ENCODE measurements at places on chromosomes 12 and 14.

DNA sequence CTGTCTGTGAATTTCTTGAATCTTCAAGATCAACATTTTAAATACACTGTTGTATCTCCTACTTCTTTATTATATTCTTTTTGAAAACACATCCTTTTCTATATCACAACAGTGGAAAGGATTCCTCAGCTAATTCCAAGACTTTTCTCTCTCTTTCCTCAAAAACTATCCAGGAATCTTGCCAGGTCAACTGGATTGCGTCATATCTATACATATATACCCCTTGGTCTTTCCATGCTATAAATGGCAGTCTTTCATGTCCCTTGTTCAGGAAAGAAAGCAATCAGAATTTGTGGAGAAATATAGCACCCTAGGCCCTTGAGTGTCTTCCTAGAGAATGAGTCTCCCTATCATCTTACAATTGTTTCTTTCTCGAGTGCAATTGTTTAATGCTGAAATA is 149.0 kb downstream of the KCNA5 start:
- DNase-seq, result no peak

- no peak for DNase-seq
Measured at GRCh38 chr14:103680491-103681231, 34.6 kb downstream of the XRCC3 start.

DNA sequence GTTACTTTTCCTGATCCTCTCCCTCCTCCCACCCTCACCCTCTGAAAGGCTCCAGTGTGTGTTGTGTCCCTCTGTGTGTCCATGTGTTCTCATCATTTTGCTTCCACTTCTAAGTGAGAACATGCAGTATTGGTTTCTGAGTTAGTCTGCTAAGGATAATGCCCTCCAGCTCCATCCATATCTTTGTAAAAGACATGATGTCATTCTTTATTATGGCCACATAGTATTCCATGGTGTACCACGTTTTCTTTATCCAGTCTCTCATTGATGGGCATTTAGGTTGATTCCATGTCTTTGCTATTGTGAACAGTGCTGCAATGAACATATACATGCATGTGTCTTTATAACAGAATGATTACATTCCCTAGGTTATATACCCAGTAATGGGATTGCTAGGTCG is 51.9 kb upstream of the BBS10 start:
- DNase-seq, result no peak

DNA sequence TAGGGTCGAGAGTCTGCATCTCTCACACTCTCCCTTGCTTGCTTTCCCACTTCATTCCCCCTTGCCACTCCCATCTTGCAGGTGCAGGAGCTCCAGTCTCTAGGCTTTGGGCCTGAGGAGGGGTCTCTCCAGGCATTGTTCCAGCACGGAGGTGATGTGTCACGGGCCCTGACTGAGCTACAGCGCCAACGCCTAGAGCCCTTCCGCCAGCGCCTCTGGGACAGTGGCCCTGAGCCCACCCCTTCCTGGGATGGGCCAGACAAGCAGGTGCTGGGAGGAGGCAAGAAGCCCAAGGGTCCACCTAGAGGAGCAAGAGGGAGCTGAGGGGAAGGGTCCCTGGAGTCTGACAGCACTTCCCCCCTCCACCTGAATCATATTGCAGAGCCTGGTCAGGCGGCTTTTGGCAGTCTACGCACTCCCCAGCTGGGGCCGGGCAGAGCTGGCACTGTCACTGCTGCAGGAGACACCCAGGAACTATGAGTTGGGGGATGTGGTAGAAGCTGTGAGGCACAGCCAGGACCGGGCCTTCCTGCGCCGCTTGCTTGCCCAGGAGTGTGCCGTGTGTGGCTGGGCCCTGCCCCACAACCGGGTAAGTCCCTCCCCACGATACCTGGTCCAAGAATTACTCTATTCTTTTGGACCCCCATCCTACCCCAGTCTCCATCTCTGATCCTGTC is 4.2 kb downstream of the RNF31 start:
- DNase-seq, result no peak

DNA sequence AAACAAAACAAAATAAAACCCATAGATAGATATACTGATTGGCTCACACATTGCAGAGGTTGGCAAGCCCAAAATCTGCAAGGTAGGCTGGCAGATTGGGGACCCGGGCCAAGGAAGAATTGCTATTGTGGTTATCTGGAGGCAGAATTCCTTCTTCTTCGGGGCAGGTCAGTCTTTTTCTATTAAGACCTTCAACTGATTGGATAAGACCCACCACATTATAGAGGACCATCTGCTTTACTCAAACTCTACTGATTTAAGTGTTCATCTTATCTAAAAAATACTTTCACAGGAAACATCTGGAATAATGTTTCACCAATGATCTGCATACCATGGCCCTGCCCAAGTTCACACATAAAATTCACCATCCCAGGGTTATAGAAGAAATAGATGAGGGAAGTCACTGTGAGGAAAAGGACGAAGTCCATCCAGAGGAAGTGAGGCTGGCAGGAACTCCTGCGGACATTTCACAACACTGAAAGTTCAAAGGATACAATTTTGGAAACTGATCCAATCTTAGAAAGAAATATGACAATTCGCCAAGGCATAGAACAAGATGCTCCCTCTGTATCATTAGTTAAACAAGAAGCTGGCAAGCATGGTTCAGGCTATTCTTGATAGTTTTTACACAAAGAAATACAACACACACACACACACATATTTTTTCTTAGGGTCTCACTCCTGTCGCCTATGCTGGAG is 127.6 kb upstream of the MED13L start:
- DNase-seq, result peak; percentile 64

DNA sequence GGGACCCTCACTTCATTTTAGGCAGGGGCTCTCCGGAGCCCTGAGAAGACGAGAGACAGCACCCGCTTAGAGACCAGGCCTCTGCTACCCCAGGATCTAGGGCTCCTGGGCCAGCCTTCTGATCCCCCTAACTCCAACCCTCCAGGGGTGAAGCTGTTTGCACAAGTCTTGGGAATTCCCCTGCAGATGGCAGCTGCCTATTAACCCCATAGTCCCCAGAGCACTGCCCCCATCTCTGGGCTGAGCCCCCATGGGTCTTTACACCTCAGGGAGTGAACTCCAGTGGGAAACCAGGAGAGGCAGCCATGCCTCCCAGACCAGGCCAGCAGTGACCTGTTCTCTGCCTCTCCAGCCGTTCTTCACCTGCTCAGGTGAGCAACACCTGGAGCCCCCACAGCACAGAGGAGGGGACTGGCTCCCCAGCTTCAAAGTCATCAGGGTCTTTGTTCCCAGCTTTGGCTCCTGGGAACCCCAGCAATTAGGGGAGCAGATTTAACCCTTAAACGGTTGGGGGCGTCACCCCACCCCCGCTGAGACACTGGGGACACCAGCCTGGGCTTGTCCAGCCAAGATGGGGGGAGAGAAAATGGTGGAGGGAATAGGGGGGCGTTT is 2.3 kb downstream of the WNT10B start:
- no peak for DNase-seq

- DNase-seq, result no peak
Measured at GRCh38 chr14:45038256-45038655, 45.7 kb upstream of the PRPF39 start.

GRCh38 chr14:87170179-87170578 is 822.8 kb downstream of the GALC start:
- no peak for DNase-seq

DNA sequence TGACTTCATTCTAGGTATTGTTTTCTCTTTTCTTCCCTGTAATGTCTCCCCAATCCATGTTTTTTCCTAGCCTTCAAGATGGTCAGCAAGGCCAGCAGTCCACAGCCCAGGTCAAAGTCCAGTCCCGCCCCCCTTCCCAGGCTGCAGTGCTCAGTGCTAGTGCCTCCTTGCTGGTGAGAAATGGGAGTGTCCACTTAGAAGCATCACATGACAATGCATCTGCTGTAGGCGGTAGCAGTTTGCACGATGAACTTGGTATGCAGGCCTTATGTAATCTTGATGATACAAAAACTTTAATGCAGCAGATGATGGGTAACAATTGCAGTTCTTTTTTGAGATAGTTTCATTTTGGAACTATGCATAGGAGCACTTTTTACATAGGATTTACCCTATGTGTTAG is 88.4 kb downstream of the PCNX1 start:
- no peak for DNase-seq

DNA sequence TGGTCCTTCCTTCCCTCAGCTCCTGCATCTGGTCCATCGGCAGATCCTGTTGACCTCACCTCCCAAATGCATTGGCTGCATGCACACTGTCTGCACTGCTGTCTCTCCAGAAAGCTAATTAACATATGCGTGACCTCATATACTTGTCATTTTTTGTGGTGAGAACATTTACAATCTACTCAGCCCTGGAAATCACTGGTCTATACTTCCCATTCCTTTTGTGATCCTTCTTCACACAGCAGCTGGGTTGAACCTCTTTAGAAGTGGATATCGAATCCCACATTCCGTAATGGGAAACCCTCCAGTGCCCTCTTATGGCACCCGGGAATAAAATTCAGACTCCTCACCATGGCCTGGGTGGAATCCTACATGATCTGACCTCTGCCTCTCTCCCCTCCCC is 45.0 kb downstream of the SMOC1 start:
- no peak for DNase-seq

DNA sequence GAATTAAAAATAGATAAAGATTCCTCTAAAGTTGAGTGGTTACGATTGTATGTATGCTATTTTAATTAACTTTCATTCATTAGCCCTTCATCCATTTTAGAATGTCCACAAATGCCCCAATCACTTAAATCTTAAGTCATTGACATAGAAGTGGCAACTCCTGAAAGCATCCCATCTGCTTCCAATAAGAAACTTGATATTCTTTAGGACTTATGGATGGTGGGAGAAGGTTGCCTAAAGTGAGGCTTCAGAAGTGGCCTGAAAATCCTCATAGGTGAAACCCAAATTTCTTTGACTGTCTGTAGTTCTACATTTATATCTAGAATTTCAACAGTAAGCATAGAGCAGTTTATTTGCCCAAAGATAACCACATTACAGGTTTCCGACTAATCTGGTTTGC is 161.7 kb upstream of the HMGA2 start:
- DNase-seq, result no peak

- DNase-seq, result no peak
Measured at GRCh38 chr14:91078095-91078737, 17.8 kb upstream of the RPS6KA5 start.

DNA sequence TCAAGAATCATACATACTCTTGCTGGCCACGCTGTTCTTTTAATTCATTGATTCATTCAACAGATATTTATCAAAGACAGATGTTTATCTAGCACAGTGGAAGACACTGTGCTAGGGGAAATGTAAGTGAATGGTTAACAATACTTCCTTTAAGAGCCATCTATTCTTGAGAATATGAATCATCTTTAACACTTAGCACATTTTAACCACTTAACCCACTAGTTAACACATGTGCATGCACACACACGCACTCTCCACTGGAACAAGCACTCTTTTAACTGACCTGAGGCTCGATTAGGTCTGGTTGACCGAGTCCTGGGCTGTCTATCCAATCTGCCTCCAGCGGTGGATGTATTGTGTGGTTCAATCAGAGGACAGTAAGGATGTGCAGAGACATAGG is 34.6 kb downstream of the LMNTD1 start:
- no peak for DNase-seq

DNA sequence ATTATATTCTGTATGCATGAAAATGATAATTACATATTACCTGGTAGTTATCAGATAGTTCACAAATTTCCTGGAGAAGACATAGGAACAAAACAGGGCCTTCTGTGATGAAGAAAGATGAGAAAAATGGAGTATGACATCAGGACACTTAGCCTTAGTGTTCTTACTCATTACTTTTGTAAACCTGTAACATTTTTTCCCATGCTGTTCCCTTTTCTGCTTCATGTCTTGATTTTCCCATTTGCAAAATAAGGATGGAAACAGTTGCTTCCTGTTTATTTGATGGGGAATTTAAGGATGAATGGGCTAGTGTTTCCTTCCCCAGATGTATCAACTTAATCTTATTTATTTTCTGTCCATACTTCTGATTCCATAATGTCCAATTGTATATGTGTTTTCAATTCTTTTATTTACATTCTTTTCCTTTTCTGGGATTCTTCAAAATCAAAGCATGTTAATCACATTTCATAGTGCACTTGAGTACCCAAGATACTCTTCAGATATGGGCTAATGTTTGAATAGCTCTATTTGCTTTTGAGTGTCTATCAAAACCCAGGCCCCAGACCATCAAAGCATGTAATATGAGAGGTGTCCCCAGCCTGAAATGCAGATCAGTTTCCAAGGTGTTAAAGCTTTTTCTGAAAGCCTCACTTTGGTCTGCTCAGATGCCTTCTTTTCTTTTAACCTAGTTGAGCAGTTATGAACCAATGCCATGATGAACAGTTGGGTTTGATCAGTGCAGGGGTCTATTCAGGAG is 260.5 kb downstream of the RAD51B start:
- DNase-seq, result no peak

- DNase-seq, result no peak
Measured at GRCh38 chr12:112011685-112012084, 1.3 kb downstream of the TMEM116 start.

- no peak for DNase-seq
Measured at GRCh38 chr14:70814466-70814865, 5.2 kb upstream of the MAP3K9 start.

DNA sequence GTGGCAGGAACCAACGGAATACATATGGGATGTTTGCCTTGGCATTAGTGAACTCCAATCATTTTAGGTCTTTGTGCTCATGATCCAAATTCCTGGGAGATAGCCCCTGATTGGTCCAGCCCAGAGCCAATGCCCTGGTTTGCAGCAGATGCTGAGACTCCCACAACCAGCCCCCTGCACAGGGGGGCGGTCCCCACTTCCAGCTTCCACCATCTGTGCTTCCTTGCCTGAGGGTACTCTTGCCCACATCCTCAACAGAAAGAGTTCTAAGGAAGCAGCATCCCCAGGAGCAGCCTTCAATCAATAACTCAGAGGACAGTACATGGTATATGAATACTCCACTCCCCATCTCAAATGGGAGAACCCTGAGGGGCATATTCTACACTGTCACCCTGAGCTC is 39.7 kb upstream of the FICD start:
- no peak for DNase-seq

DNA sequence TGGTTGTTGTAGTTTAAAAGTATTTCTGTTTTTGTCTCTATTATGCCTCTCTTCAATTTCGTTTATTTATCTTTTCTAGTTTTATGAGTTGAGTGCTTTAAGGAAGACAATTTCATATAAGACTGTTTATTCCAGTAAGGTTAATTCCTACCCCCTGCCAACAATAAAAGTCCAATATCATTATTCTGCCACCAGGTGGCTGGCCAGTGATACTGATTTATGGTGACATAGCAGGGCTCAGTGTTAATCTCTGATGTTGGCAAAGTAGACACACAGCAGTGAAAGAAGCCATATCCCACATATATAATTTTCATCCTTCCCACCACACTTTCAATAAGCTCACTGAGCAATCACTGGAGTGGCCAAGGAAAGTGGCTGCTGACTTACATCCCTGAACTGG is 69.0 kb upstream of the BMP4 start:
- DNase-seq, result peak; percentile 14
